ENCODE measurements at places on chromosomes 5 and 9. TPM values are rescaled to one million over a fixed set of nuclear protein-coding genes. Genes with fewer than 3 reads are reported as not detected.

The FOXE1 gene
- total RNA-seq = not detected

GRCh38 chr5:87340716-87341115 is 72.0 kb downstream of the CCNH start:
- no peak for DNase-seq

DNA sequence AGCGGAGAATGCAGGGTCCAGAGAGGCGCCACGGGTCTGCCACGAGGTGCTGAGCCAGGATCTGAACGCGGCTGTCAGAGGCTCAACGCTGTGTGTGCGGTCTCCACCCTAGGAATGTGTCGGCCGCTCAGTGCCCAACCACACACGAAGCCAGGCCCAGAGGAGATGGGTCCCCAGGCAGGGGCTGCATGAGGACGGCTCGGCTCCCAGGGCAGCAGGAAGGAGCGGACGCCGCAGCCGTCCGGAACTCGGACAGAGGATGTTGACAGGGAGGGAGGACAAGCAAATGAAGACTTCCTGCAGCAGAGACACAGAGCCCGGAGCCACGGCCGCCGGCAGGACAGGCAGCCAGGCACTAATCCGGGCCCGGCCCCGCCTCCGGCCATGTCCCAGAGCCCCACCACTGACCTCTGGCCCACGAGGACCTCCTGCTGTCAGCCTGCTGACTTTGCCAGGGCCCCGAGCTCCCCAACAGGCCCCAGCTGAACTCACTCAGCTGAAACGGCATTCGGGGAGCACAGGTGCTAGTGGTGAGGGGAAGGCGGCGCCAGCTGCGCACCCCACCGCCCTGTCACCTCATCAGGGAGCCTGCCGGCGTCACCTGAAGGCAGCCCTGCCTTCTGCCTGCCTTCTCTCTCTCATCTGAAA is 12.7 kb downstream of the VAV2 start:
- no peak for DNase-seq

DNA sequence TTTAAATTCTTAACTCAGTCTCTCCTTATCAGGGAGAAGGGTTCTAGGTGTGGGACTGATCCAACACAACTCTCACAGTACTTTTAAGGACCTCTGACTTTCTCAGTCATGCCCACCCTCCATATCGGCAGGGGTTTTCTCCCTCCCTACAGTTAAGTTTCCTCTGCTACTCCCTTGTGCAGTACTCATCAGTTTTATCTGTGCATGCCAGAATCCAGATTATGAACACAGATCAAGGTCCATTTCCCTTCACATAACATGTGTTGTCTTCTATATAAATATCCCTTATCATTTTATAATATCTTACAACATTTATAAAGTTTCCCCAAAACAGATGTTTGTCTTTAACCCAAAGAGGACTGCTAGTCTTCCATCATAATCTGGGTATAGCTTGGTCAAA is 986.5 kb upstream of the ARRDC3 start:
- no peak for DNase-seq

The NXNL2 gene
- total RNA-seq = not detected

The C9orf153 gene
- total RNA-seq = 0.35 TPM

DNA sequence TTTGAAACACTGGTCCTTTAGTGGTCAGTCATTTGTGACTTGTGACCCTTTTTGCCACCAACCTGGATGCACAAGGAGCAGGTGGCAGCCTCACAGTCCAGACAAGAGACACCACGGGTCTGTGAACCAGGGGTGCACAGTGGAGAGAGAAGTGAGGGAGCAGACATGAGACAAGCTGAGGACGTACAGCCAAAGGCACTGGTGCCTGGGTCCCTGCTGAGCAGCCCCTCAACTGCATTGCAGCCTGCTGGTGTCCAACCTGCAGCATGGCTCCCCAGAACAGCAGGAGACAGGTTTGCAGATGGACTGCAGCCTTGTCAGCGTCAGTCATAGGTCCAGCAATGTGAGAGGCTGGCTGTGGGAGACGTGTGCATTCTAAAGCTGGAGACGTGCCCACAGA is 124.2 kb upstream of the FSTL4 start:
- DNase-seq = no peak

GRCh38 chr5:109173036-109173794 is 236.6 kb downstream of the PJA2 start:
- no peak for DNase-seq

GRCh38 chr5:58849921-58850667 is 267.2 kb downstream of the RAB3C start:
- no peak for DNase-seq

- DNase-seq = no peak
These were observed 28.8 kb downstream of the OR2K2 start for GRCh38 chr9:111301195-111301594.
